Activated CD8-positive, alpha-beta memory T cell treated with anti-CD3 and anti-CD28 coated beads, Interleukin-2, amount 50 U/mL, for 48 hours (primary cell): ENCODE measurements at places on chromosomes 7 and 10.

GRCh38 chr7:67045496-67045995, 48.9 kb downstream of the TYW1 start:
- DNase-seq: no peak

GRCh38 chr7:6271694-6272440, 557 bp downstream of the CYTH3 start:
- peak; percentile 57 for DNase-seq

- DNase-seq: no peak
Observed at GRCh38 chr10:96610817-96611216, 24.0 kb upstream of the TM9SF3 start.

DNA sequence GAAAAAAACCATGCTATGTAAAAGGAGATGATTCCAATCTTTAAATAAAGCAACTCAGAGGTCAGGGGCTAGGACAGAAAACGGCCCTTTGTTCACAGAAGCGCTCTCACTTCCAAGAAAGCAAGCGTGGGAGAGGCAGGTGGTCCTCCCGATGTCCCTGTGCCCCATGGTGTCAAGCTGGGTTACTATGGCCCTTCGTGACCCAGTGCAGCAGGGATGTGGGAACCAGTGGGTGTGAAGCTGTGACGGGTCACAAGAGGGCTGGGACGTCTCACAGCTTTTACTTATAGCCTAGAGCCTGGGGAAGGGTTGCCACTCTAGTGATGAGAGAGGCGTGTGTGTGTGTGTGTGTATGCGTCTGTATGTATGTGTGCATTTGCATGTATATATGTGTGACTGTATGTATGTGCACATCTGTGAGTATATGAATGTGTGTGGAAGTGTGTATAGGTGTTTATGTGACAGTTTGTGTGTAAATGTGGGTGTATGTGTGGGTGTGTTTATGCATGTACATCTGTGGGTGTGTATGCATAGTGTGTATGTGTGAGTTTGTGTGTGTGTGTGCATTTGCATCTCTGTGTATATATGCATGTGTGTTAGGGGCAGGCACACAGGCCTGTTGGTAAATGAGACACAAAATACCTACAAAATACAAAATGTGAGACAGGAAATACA, 25.2 kb downstream of the HTRA1 start:
- no peak for DNase-seq

DNA sequence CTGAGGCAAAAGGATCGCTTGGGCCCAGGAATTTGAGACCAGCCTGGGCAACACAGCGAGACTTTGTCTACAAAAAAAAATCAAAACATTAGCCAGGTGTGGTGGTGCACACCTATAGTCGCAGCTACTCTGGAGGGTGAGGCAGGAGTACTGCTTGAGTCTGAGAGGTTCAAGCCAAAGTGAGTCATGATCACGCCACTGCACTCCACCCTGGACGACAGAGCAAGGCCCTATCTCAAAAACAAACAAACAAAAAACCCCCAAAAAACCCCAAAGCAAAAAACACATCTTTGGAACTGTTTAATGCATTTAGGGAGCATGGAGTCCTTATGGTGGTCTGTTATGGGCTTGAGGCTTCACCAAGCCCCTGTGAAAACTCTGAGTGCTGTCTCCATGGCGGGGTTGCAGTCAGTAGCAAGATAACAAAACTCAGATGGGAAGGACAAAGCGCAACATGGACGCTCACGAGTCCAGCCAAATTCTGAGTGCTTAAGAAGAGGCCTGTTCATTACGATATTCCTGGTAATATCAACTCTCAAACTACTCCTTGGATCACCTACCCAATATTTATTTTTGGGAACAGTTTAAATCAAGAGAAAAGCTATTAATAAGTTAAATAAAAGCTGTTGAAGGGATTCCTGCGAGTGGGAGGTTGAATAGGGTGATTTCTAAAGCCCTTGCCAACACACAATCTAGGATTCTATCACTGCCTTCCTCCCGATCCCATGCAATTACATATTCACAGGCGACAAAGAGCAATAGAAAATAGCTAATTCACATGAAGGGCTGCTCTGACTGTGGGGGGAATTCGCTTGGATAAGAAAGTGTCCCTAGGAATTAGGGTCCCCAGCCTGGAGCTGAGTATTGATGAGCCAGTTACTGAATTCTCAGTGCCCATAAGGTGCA, 123.3 kb downstream of the HIPK2 start:
- DNase-seq: no peak

GRCh38 chr10:101485681-101486554, 102.1 kb downstream of the POLL start:
- no peak for DNase-seq

- no peak for DNase-seq
Observed at GRCh38 chr10:110355141-110355831, 50.6 kb upstream of the SMNDC1 start.

- peak; percentile 28 for DNase-seq
Observed at GRCh38 chr10:117673230-117674010, 130.9 kb downstream of the EMX2 start.

GRCh38 chr7:30453016-30453415, 25.6 kb downstream of the NOD1 start:
- no peak for DNase-seq

DNA sequence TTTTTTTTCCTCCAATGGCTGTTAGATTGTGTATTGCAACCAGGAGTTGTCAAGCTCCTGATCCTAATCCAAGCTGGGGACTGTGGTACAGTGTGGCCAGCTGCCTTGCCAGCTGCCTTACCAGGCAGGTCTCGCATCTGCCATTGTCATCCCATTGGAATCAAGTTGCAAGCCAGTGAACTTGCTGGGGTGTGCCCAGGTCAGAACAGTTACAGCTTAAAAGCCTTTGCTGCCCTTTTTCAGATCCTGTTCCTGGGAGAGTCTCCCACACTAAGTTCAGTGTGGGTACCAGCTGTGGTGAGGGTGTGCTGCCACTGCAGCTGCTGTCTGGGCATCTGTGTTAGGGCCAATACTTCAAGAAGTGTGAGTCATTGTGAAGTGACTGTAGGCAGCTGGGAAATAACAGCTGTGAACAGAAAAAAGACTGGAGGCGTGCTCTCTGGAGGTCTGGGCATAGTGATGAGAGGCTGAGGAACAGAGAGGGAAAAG, 72.8 kb downstream of the CCNY start:
- no peak for DNase-seq

DNA sequence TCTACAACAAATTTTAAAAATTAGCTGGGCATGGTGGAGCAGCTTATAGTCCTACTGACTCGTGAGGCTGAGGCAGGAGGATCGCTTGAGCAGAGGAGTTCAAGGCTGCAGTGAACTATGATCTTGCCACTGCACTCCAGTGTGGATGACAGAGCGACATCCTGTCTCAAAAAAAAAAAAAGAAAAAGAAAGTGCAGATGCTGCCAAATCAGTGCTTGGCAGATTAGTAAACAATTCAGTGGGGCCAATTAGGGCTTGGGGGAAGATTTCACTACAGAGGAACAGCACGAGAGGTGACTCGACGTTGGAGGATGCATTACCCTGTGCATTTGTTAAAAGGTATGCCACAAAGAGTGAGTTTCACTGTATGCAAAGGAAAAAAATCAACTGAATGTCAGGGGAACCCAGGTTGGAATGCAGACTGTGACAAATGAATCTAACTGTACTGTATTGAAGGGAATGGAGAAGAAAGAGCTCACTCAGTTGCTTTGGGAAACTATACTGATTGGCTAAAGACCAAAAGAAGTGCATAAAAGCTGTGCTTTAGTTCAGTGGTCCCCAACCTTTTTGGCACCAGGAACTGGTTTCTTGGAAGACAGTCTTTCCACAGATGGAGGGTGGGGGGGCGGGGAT, 31.6 kb downstream of the GARIN1A start:
- DNase-seq: no peak

DNA sequence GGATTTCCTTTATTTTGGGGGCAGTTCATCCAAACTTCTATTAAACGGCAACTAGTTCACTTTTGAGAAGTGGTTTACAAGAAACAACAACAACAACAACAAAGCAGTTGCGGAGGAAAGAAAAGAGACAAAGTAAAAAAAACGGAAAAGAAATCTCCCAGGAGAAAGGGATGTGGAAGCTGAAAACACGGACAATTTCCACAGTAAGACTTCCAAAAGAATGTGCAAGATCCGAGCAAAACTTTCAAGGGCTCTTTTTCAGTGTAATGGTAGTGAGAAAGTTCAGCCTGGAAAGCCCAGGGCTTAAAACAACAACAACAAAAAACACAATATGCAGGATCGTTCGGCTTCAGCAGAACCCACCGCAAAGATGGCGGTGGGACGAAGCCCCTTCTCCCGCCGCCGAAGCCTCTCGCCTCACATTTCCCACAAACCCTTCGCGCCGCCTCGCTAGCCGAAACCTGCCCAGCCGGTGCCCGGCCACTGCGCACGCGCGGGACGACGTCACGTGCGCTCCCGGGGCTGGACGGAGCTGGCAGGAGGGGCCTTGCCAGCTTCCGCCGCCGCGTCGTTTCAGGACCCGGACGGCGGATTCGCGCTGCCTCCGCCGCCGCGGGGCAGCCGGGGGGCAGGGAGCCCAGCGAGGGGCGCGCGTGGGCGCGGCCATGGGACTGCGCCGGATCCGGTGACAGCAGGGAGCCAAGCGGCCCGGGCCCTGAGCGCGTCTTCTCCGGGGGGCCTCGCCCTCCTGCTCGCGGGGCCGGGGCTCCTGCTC, at the start of gene TNKS2:
Gene TNKS2 (plus strand): TSS at position 553 of the 775 bp plus-strand sequence. CDS start 265 bp downstream, outside the sequence.
- DNase-seq: peak; percentile 98

GRCh38 chr10:80536361-80536835, 1.3 kb upstream of the SH2D4B start:
- no peak for DNase-seq

DNA sequence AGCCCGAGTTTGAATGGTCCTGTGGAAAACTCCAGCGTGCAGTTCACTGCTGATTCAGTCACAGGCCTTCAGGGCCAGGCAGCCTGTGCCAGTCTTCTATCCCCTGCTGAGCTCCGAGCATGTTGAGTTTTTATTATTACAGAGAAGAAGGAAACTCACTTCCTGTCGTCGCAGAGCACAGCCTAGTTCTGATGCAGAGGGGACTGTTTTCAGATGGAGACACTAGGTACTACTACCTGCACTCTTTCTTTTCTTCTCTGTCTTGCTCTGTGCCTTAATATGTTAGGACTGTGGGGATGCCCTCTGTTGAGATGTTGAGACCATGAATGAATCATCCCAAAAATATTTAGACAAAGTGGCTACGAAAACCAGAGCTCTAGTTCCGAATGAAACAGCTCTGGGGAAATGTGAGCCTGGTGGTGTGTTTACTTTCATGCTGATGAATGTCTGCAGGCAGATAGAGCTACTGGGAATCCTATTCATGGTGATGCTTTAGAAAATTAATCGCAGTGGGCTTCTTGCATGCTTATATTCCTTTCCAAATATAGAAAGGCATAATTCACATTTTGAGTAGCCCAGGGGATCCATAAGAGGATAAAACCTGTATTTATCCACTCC, 29.6 kb downstream of the CASP7 start:
- no peak for DNase-seq

- no peak for DNase-seq
Observed at GRCh38 chr7:70870349-70870748, 261.6 kb upstream of the GALNT17 start.

DNA sequence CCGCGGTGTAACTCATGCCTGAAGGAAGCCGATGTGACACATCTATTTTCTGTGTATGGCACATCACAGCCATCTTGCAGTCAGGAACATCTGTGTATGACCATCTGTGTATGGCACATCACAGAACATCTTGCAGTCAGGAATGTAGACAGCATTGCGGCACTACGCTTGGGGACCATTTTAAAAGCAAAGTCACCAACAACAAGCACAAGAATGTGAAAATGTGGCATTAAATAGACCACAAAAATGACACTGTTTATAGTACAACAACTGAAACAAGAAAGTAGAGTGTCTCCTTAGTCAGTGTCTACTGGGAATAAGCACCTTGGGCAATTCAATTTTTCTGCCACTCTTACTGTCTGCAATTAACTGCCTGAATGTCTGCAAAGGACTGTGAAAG, 124.4 kb downstream of the HGF start:
- no peak for DNase-seq

DNA sequence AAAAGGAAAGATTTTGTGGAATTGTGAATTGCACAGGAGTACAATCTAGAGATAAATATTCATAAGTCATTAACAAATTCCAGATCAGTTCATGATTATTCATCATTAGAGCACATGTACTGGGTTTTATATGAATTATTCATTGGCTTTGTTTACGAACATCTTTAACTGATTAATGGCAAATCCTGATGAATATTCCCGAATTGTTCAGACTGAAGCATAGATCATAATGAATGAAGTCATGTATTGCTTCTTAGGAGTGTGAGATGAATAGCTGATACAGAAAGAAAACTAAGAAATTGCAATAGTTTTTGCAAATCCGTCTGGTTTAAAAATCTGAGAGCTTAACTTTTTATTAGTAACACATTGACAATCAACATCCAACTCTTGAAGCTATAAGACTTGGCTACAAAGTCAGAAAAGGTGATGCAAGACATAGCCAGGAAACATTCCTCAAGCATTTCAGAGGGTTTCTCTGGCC, 183.6 kb upstream of the DGKB start:
- no peak for DNase-seq

DNA sequence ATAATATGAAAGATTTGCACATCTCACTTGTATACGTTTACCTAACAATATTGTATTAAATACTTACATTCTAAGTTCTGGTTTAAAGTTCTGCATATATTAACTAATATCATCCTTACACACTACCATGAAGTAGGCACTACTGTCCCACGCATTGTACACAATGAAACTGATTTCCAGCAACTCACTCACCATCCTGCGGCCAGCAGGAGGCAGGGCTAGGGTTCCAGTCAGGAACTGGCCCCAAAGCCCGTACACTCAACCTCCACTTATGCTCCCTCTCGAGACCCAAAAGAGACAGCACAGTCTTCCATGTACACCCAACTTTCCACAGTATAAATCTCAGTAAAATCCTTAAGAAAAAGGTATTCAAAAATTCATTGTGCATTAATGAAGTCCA, 41.4 kb downstream of the GRID1 start:
- DNase-seq: no peak

- no peak for DNase-seq
Observed at GRCh38 chr7:36615852-36616540, 108.3 kb downstream of the AOAH start.
